MM.1S (cell line): ENCODE measurements at places on chromosomes 3 and 15.
A peak's percentile ranks its signal among the peaks of the same experiment; 100 is the strongest.

DNA sequence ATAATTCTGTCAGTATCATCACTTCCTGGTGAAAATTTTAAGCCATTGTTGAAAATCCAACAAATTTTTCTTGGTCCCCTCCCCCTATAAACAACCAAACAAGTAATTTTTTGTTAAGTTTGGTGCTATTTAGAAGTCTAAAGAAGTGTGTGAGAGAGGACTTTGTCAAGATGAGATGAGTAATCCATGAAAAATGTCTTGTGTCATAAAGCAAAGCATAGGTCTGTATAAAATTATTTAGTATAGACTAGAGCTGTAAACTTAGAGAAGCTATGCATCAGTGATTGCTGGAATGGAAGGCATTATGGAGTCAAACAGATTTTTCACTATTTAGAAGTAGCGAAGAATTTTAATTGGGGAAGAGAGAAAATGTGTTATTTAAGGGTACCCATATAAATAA lies 31.4 kb downstream of the MAPK6 start:
- DNase-seq, result no peak

DNA sequence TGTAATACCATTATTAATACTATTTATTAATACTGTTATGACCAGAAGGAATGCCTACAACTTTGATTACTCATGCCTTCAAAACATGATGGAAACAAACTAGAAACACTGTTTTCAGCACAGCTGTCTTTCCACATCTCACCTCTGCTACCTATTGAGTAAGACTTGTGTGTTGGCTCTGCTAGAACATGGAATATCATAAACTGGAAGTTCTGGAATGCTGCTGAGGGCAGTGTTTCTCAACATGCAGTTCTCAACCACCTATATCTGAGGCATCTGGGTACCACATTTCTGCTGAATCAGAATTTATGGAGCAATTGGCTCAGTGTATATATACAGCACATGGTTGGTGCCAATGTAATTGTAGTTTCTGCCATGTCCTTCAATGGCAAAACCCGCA lies 392.1 kb downstream of the TUSC7 start:
- DNase-seq, result no peak

- no peak for DNase-seq
Measured at GRCh38 chr15:85795337-85796305, 896 bp upstream of the KLHL25 start.

DNA sequence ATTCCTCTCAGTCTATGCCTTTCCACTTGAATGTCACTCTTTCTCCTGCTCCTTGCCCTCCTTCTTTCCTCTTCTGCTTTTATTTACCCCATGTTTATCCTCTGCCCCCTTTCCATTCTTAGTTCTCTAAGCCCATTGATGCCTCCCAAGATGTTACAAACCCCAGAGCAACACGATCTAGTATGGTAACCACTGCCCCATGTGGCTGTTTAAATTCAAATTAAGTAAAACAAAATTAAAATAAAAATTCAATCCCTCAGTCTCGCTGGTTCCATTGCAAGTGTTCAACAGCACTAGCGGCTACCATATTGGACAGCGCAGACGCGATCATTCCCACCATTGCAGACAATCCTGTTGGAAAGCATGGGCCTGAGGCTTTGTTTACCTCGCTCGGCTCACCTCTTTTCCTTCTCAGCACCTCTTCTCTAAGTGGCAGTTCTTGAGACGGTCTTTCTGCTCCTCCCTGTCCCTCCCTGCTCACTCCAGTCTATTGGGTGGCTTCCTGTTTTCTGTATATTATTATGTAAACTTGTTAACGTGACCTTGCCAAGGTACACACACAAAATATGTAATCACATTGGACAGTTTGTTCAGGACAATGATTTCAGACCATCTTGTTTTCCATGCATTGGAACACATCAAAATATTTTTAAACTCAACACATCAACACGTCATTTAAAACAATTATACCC lies 21.8 kb upstream of the CA12 start:
- DNase-seq, result no peak

DNA sequence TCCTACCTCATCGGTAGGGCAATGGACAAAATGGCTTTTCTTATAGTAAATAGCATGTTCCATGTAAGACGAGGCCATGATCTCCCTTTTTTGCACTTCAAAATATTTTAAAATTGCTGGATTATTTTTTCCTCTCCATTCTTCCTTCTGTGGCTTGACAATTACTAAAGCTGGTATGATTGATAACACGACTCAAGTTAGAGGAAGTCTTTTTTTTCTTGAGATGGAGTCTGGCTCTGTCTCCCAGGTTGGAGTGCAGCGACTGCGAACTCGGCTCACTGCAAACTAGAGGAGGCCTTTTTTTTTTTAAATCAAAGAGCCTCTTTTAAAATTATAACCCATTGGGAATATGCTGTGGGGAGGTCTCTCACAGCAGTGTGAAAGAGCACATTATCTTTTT lies 124.5 kb upstream of the TBL1XR1 start:
- DNase-seq, result no peak

DNA sequence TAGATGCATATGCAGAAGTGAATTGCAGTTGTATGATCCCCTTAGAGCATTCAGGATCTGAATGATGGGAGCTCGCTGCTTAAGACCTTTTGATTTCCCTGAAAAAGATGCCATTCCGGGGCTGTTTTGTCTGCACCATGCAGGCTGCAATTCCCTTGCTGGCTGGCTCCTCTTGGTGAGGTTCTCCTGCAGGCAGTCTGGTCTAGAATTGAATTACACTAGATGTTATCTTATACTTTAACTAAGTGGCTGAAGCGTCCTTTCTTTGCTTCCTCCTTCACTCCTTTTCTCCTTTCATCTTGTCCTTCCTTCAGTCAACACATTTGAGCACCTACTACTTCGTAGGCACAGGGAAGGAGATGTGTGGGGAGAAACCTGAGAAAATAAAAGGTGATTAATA lies 18.6 kb upstream of the MYZAP start:
- no peak for DNase-seq

DNA sequence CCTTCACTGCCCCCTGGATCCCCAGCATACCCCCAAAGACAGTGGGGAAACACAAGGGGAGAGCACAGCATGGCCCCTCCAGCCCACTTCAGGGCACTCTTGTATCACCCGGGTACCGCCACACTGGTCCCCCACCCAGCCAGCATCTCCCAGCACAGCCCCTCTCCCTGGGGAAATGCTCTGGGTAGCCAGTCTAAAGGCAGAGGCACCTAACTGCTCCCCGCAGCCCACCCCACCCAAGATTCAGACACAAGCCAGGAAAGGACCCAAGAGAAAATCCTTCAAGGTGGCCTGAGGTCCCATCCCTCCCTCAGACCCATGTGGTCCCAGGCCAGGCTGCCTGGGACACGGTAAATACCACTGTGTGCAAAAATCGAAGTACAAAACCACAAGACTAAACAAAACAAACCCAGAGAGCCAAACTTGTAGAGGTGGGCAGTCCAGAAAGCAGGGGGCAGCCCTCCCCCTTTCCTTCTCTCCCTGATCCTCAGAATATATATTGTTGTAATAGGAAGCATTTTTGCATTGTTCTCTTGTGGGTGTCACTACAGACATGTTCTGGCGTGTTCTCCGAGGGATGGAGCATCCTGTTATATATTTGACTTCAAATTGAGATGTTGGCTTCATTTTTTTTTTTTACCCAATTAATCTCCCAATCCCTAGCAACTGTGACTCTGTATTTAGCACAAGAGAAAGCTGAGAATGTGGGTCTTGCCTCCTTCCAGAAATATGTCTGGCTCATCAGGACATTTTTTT lies 51.7 kb downstream of the GRIP2 start:
- no peak for DNase-seq

- DNase-seq, result no peak
Measured at GRCh38 chr15:80204231-80204630, 47.8 kb downstream of the CTXND1 start.

GRCh38 chr15:48103647-48104046 lies 17.1 kb upstream of the SLC24A5 start:
- no peak for DNase-seq

DNA sequence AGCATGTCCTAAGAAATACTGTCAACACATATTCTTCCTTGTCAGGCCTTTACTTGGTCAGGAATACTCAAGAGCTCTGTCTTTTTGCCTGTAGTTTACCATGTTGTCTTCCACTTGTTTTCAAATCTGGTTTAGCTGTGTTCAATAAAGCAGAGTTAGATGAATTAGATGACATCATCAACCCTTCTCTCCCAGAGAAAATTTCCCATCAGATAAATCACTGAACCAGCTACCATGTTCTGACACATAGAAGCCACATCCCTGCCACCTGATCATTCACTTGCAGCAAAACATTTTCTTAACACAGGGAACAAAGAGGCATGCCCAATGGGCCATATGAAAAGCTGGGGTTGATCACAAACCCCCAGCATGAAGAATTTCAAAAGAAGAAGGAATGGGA lies 42.1 kb downstream of the TERC start:
- no peak for DNase-seq

GRCh38 chr3:111103807-111104206 lies 32.2 kb downstream of the NECTIN3 start:
- no peak for DNase-seq

DNA sequence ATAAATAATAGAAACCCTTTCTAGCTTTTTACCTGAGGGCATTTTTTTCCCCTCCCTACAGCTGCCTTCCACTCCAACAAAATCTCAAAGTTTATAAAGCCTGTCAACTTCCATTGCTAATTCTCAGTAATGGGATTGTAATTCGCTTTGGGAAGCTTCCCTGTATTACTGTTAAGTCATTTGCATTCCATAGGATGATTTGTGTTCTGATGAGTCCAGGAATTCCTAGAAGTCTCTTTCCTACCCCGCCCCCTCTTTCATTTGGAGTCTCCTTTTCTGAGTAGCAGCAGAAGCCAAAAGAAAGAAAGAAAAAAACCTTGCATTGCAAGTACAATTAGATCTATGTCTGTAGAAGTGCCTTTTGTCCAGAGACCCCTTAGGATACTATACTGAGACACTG lies 1033.3 kb downstream of the IGSF11 start:
- no peak for DNase-seq

GRCh38 chr3:77186728-77187127 lies 146.8 kb downstream of the ROBO2 start:
- no peak for DNase-seq

DNA sequence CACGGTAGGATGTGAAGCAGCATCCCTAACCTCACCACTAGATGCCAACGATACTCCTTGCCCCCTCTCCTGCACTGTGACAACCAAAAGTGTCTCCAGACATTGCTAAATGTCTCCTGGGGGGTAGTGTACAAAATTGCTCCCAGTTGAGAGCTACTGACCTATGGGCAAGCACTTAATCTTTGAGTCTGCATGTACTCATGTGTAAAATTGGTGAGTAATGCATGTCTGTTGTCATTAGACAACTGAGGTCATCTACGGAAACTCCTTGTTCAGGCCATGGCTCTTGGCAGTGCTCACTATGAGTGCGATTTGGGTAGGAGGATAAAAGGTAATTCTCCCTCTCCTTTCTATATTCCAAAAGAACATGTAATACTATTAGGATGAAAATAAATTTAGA lies 29.2 kb downstream of the PDHB start:
- no peak for DNase-seq

DNA sequence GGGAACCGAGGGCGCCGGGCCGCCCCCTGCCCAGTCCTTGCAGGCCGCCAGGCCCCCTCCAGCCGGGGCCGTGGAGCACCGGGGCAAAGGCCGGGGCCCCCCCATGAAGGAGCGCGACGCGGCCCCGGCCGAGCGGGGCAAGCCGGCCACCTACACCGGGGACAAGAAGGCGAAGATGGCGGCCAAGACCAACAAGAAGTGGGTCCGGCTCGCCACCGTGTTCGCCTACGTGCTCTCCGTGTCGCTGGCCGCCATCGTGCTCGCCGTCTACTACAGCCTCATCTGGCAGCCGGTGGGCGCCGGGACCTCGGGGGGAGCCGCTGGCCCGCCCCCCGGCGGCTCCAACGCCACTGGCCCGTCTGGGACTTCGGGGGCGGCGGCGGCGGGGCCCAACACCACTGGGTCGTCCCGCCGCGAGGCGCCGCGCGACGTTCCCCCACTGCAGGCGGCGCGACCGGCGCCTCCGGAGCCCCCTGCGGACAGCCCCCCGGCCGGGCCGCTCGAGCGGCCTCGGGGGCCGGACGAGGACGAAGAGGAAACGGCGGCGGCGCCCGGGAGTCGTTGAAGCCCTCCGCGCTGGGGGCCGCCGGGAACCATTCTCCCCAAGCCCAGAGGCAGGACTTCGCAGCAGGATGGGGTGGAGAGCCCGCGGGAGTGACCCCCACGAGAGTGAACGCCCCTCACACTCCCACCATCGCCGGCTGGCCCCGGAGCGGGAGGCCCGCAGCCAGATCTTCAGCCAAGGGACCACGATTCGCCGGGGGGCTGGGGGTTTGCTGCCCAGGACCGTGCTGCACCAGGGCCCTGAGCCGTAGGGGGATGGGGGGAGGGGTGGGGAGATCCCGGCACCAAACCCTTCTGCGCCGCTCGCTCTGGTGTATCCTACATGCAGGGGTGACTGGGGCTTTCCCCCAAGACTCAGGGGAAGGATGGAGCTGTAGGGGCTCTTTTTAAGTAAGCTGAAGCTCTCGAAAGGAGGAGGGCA lies 753 bp downstream of the INAFM2 start:
- peak; percentile 31 for DNase-seq

- peak; percentile 57 for DNase-seq
Measured at GRCh38 chr3:196643201-196643749, 3.8 kb downstream of the NRROS start.

GRCh38 chr3:160822936-160823335 lies 66.9 kb downstream of the PPM1L start:
- DNase-seq, result no peak

DNA sequence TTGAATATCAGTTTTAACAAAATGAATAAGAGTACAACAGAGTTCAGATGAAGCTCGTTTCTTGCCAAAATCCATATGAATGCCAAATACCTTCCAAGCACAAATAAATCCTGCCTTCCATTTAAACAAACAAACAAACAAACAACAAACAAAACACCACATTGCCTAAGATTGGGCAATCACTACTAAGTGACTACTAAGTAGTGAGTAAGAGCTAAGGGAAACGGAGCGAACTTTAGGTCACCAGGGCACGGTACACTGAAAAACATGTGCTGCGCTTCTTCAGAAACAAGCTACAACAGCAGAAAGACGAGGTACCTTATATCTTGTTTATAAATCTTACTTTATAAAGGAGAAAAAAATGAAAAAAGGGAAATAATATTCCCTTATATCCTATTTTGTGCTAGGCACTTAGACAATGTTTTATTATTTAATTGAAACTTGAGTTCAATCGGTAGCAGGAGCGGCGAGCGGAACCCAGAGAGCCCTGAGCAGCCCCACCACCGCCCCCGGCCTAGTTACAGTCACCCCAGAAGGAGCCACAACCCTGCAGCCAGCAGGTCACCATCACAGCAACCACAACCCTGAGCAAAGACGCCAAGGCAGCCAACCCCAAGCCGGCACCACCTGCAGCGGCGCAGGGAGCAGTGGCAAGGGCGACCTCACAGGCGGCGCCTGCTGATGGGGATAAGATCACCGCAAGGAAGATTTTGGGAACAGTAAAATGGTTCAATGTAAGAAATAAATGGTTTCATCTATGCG lies 216.9 kb downstream of the ZBTB20 start:
- no peak for DNase-seq
